Fibroblast of skin of back (primary cell): ENCODE measurements at places on chromosomes 13 and 19.

DNA sequence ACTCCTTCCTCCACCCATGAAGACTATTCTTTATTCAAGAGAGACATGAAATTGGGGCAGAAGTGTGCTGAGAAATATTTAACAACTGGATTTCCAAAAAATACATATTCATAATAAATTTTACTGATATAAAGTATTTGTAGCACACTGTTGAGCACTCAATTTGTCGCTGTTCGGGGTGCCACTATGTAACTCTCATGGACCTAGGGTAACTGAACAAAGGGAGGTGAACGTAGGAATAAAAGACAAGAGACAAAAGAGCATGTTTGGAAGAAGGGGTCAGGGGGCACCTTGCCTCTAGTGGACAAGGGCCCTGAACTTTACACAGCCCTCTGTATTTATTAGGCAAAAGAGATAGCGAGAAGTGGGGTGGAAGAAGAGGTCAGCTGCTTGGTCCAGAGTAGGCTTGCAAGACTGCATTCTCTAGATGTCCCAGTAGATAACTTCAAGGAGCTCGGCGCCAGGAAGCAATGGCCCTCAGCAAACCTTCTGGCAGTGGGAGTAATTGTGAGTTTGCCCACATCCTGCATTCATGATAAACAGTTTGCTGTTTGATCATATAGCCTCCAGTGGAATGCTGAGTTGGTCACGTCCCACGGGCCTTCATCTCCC, 4.5 kb upstream of the ZNF175 start:
- DNase-seq: no peak

DNA sequence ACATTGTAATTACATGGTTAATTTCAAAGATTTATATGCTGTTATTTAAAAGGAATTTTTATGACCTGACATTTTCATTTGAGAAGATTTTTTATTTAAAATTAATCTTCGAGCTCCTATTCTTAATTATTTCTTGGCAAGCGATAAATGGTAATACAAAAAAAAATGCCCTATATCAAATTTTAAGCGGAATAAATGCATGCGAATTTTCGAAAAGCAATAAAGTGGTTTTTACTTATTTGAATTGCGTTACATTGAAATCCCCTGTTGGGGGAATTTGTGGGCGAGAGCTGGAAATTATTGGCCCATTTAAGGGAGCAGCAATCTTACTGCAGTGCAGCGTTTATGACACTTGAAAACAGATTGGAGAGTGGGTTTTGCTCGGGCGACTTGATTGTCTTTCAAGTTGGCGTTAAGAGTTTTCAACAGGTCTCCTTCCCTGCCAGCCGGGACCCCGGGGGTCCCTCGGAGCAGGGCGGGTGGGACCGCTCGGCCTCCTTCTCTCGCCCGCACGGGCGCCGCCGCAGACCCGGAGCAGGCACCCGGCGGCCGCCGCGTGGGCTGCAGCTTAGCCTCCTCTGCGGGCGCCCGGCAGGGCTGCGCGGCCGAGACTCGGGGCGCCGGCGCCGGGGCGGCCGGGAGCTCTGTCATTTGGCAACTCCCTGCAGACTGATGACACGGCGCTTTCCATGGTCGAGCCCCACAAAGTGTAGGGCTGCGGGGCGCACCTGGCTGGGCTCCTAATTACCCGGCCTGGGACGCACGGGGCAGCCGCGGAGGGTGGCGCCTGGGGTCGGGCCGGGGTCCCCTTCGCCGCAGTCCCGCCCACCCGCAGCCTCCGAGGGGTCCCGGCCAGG, 255.1 kb upstream of the SOX21 start:
- no peak for DNase-seq

DNA sequence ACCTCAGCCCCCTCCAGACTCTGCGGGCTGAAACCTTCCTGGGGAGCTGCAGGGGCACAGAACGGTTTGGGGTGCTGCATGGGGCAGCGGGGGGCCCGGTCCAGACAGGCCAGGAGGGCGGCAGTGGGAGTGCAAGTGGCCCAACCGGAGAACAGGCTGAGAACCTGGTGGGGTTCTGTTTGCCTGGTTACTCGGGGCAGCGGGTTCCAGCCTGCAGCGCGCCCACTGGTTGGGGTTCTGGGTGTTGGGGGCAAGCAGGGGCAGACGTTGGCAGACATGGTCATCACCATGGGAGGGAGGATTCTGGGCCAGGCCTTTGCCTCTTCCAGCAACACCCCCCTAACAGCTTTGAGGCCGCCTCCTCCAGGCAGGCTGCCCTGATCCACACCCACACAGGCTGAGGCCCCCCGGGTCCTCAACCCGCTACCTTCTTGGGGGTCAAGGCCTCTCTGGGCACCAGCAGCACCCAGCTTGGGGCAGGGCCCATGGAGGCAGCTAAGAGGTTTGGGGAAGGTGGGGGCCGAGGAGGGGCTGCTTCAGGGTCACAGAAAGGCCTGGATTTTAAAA, at the start of gene PRR22:
TSS of gene PRR22 (minus strand) at position 166 of the 567 bp plus-strand sequence. CDS start at position 80, 86 bp downstream.
- DNase-seq: no peak

DNA sequence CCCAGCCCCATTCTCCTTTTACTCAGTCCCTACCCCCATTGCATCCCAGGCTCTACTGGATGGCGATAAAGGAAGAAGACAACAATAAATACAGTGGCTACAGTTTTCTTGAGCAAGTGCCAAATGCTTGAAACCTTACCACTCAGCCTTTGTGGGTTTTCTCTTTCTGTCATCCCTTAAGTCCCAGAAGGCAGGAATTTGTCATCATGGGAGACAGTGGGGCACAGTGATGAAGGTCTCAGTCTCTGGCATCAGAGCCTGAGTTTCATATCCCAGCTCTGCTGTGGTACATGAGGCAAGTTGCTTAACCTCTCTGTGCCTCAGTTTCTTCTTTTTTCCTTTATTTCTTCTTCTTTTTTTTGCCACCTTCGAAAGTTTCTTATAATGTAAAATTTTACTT, 5.1 kb upstream of the COMP start:
- peak; percentile 33 for DNase-seq

DNA sequence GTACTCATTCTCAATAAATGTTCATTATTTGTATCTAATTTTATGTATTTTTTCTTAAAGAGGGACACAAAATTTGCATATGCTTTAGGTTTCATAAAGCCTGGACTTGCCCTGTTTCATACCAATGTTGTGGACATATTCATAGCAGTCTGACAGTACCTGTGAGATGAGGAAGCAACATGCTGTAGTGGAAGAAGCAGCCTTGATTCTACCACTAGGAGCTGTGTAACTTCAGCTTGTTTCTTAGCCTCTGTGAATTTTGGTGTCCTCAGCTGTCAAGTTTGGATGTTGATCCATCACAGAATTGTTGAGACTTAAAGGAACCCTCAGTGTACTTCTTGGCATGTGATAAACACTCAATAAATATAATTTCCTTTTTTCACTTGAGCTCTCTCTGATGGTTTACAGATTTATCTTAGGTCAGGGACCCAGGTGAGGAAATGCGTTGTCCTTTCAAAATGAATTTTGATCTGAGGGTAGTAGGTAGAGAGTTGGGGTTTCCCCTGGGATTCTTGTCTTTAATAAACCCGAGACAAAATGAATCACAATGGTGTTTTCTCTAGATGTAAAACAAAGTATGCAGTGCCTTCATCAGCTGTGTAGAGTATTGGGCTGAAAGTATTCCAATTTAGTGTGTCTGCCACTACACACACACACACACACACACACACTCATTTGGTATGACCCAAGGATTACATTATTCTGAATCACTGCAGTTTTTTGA, 152.1 kb downstream of the KCNRG start:
- DNase-seq: no peak

- peak; percentile 51 for DNase-seq
These were observed 342.6 kb downstream of the MTUS2 start for GRCh38 chr13:29162638-29163235.

DNA sequence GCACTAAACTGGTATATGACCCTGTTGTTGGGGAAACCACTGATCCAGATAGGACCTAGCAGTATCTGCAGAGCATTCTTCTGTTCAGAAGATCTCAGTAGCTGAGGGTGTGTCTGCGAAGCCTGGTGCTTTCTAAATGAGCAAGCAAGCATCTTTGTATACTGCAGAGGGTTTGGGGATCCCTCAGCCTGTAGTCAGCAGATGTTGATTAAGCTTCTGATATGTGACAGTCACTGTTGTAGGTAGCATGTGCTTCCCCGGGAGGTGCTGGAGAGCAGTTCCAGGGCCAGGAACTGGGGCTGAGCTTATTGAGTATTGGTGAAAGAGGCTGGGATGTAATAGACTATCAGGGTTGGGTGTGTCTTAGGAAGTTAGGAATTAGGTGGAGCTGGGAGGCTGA, 1.5 kb downstream of the SCAF1 start:
- DNase-seq: no peak

DNA sequence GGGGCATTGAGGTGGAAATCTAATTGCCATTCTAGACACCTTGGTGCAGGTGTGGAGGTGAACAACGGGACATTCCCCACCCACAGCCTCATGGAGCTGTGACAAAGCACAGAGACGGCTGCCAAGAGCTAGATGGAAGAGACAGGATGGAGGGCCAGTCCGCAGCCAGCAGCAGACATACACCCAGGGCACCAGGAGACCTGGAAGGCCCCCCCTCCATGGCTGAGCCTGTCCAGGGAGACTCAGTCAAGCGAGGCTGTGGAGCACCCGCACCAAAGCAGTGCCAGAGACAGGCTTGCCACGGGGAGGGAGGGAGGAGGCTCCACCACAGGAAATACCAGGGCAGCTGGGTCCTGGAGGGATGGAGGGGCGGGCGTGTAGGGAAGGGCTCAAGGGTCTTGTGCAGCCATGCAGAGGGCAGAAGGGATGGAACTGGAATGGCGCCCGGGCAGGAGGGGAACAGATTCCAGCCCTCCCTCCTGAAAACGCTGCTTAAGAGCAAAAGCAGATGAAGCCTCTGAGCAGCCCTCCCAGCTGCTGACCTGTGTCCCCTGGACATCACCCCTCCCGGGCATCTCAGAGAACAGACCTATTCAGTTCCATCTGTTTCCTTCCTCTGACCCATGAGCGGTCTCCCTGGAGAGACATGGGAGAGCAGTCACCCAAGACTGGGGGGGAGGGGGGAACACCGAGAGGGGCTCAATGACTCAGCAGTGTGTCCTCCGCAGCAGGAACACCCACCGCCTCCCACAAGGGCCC, 14.4 kb downstream of the EPS15L1 start:
- peak; percentile 65 for DNase-seq

DNA sequence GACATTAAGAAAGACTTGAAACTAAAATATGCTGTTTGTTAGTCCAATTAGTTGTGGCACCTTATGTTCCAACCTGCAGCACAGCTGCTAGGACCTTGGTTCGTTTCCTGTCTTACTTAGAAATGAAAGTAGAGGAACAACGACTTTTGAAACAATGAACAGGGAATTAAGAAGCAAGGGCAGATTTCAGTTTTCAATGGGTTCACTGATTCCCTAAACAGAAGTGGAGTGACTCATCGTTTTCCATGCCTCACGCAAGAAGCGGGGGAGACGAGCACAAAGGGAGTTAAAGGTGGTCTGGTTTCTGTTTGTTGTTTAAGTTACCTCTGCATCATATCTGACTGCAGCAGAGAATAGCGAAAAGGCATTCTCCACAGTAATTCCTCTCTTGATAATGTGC, 44.8 kb downstream of the PHF11 start:
- no peak for DNase-seq

- peak; percentile 64 for DNase-seq
These were observed 5.8 kb downstream of the KBTBD7 start for GRCh38 chr13:41188584-41188983.

DNA sequence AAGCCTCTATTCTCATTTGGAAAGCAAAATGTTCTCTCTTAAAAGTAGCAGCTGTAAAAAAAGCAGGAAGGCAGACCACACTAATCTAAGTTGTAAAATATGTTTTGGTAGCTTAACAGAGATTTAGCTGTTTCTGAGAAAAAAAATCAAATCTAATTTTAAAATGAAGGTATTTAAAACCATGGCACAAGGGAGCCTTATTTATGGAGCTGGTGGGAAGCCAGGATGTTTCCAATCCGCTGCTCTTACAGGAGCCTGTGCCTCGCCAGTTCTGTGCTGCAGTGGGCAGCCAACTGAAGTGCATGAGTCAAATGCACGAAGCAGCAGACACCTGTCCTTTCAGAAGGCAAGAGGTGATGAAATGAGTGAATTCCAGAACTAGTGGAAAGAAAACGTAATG, 28.2 kb downstream of the GPC6 start:
- no peak for DNase-seq

- DNase-seq: no peak
These were observed 274.3 kb downstream of the MZT1 start for GRCh38 chr13:72453161-72453560.
